ENCODE measurements at places on chromosomes 1 and 21.
A peak's percentile ranks its signal among the peaks of the same experiment; 100 is the strongest.

GRCh38 chr1:180571060-180571831, 12.5 kb downstream of the OVAAL start:
- no peak for DNase-seq

DNA sequence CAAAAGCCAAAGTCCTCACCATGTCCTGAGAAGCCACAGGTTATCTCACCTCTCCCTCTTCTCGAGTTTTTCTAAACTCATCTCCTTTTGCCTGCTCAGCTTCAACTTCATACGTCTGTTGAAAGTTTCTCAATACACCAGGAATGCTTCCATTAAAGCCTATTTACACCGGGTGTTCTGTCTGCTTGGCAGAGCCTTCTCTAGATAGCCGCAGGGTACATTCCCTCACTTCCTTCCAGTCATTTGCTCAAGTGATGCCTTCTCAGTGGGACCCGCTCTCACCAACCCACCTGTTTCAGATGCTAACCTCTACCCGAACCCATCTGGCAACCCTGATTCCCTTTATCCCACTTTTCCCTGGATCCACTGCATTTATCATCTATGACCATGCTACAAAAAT, 257.0 kb upstream of the ADGRL2 start:
- DNase-seq = no peak

DNA sequence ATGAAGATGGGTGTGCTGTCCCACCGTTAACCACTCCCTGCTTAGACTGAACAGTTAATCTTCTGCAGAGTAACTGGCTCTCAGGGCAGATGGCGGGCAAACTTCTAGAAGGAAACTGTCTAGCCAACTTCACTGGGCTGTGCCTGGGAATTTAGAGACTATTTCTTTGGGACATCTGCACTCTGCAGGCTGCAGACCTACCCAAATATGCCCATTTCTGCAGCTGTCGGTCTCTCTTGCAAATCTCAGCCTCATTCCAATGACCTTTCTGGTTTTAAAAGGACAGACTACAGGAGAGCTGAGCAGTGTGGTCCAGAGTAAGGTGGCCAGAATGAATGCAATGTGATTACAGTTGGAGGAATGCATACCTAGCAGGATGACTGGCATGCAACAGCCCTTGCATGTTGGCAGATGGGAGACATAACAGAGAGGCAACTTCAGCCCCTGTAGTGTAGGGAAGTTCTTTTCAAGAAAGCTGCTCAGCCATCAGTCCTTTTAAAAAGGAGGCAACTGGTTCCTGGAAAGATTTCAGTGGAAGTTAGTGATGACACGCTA, 26.3 kb upstream of the IL20 start:
- DNase-seq = no peak

GRCh38 chr1:167185974-167186657, 34.6 kb upstream of the POU2F1 start:
- DNase-seq = no peak

DNA sequence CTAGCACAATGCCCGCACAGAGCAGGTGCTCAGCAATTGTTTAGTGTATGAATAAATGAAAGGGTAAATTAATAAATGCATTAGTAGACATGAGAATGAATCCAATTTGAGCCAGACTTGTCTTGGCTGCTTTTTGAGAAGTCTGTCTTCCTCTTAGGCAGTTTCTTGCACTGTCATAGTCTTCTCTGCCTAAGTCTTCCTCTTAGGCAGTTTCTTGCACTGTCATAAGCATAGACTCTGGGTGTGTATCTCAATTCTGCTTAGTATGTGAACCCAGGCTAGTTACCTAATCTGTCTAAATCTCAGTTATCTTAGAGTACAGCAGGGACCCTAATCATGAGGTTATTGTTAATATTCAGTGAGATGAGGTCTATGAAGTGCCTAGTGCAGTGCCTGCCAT, 27.2 kb downstream of the NHLH2 start:
- DNase-seq = no peak

- no peak for DNase-seq
Measured at GRCh38 chr1:213050745-213051126, 305 bp upstream of the RPS6KC1 start.

DNA sequence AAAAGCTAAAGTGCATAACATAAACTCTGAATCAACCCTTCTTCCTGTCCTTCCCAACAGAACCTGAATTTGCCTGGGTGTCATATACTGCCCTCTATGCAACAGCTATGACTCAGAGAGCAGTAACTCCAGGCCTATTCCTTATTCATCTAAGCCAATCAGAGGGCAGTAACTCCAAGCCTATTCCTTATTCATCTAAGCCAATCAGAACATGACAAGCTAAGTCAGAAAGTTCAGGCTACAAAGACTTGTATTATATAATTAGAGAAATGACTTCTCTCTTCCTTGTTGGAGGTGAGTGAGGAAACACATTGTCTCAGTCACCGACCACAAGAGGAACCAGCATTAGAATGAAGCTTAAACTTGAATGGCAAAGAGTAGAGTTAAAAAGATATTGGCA, 26.2 kb upstream of the TADA1 start:
- no peak for DNase-seq

DNA sequence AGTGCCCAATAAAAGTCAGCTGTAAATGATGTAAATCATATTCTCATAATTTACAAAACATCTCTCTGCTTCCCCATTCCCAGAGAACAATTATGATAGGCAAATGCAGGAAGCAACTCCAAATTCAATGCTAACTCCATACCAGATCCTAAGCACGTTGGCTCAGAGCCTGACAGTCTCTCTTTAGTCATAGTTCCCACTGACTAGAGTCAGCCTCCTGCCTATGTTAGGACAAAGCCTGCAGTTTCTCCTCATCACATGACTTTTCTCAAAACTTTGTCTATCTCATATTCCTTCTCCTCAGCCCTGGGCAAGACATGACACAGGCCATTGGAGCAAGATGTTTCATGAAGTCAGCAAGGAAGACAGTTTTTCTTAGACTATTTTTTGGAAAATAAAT, 101.5 kb upstream of the COL24A1 start:
- no peak for DNase-seq

DNA sequence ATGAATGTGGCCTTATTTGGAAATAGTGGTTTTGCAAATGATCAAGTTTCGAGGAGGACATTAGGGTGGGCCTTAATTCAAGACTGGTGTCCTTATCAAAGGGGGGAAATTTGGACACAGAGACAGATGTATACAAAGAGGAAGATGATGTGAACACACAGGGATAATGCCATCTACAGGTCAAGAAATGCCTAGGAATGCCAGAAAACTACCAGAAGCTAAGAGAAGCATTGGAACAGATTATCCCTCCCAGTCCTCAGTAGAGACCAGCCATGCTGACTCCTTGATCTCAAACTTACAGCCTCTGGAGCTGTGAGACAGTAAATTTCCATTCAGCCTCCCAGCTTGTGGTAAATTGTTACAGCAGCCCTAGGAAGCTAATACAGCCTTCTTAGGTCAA, 151.4 kb downstream of the PTGER3 start:
- no peak for DNase-seq

DNA sequence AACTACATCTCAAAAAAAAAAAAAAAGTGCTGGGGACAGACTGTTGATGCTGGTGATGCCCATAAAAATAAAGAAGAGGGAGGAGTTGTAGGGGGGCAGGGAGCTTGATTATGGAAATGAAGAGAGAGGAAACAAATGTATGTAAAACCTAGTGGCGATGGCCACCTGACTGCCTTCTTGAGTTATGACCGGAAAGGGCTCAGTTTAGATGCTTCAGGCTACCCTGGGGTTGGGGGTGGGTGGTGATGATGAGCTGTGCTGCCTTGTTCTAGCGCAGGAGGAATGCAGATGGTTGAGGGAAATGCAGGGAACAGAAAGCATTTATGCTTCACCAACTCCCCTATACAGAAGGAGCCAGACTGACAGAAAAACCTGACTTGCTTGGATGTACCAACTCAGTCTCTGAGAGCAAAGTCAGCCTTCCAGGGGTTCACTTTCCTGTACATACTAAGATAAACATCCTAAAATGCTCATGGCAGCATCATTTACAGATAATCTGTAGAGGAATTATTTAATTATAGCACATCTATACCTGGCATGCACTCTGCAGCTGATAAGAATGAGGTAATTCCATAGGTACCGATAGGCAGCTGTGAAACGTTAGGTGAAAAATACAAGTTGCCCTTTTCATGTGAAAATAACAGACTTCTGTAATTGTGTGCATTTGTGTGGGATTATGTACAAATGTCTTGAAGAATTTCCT, 8.0 kb upstream of the BCAR3 start:
- DNase-seq = no peak

GRCh38 chr1:173333581-173333980, 126.5 kb upstream of the TNFSF4 start:
- DNase-seq = peak; percentile 31

Data from stimulated activated naive B cell treated with anti-CD40 and anti-IgM and Interleukin-4, amounts not matched to agents 10 μg/mL and 1 μg/mL and 100 μg/mL, for 72 hours (primary cell).